Type B pancreatic cell (in vitro differentiated cells): ENCODE measurements at places on chromosomes 5 and 9. TPM values are rescaled to one million over a fixed set of nuclear protein-coding genes. Genes with fewer than 3 reads are reported as not detected.

DNA sequence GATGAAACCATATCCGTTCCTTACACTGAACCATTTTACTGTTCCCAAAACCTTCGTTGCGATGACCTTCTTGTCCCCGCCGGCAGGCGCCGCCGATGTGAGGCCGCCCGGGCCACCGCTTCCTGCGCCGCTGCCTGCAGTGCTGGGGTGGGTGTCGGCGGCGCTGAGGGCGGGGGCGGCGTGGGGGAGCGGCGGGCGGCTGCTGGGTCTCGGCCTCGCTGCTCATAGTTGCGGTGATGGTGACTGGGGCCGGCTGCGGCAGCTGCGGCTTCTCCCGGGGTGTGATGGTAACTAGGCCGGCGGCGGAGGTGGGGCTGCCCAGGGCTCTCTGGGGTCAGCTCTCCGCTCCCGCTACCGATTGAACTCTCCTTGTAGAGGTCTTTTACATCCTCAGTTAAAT lies 14.1 kb upstream of the OR2S2 start:
- no peak for DNase-seq

DNA sequence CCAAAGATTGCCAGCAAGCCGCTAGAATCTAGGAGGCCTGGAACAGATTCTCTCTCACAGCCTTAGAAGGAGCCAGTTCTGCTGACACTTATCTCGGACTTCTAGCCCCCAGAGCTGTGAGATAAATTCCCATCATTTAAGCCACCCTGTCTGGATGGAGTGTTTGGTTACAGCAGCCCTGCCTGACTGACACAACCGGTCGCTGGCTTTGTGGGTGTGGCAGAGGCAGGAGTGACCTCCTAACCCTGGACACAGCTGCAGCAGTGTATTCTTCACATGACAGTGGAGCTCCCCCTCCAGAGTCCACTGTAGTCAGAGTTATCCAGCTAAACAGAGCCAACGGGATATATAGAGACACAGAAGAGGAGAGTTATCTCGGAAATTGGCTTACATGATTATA lies 21.2 kb upstream of the IL17B start:
- no peak for DNase-seq

GRCh38 chr9:120915854-120916470 lies 10.6 kb downstream of the TRAF1 start:
- no peak for DNase-seq

DNA sequence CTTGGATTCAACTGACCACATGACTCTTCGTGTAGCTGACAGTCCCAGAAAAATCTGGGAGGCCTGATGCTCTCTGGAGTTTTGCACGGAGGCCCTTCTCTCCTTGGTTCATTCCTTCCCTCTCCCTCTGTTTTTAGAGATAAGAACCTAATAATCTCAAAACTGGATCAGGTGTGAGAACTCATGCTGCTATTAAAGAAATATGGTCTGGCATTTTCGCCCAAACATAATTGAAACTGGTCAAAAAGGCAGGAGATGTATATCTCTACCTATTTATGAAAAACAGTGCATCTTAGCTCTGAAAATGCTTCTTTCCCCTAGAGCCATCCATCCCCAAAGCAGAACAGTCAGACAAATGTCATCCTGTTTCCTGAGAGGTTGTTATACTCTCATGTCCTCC lies 397.5 kb downstream of the PRELID2 start:
- DNase-seq = no peak

GRCh38 chr9:119765632-119766175 lies 396.5 kb upstream of the BRINP1 start:
- DNase-seq = no peak

GRCh38 chr5:154363411-154363810 lies 82.4 kb upstream of the SAP30L start:
- DNase-seq = no peak

DNA sequence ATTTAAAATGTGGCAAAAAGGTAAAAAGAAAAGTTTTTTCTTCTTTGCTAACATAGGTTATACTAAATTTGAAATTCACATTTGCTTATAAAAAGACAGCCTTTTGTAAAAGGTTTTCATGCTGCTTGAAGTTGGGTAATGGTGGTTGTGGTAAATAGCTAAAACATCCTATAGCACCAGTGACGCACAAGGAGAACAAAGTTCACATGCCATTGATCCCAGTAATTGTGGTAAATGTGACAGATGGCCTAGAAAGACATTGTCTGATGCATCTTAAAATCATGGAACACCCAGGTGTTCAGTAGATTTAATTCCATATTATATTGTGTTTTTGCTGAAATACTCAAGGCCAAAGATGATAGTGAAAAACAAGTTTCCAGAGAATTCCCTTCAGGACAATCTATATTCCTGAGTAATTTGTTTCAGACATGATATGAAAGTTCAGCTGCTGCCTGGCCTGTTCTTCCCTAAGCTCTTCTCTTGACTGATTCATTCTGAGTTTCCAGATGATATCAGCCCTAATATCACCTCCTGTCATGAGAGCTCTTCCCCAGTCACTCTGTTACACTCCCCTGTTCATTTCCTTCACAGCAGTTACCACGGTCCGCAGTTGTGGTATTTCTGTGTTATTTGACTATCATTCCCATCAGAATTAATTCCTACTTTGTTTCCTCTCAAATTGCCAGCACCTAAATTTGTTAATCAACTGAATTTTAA lies 4.6 kb upstream of the FBXL17 start:
- DNase-seq = no peak

GRCh38 chr5:54313311-54314270 lies 3.2 kb upstream of the ARL15 start:
- no peak for DNase-seq

- DNase-seq = no peak
Measured at GRCh38 chr9:85344901-85345300, 396.9 kb downstream of the AGTPBP1 start.

- DNase-seq = no peak
Measured at GRCh38 chr9:86636519-86636918, 282.3 kb upstream of the TUT7 start.

DNA sequence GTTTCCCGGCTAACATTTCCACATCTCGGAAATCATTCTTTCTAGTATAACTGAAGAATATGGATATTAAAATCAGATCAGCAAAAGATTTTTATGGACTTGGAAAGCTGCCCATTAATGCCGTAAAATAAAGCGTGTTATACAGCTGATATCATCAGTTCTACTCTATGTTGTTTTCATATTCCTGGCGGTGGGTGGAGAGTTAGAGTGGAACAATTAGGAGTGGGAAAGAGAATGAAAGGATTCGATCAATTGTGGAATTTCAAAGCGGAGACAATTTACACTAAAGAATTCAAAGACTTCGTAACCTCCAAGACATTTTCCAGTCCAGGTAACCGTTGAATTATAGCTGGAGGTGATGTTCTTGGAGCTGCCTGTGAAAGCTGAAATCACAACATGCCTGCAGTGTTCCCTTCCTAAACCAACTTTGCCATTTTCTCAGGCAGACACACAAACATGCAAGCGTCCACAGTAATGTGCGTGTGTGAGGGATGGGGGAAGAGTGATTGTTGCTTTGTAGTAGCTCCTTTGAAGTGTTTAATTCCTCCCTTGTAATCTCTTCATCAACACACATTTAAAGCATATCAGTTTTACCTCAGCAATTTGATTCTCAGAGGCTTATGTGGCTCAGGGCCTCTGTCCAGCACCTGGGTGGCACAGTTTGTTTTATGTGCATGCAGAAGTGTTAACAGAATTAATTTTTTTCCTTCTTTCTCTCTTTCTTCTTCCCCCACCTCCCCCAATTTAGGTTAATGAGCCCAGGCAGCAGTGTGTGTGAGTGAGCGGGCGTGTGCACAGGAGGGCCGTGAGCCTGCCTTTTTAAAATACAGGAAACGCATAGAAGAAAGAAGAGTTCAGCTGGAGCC lies 544.1 kb downstream of the RAB3C start:
- DNase-seq = no peak

- no peak for DNase-seq
Measured at GRCh38 chr9:126482361-126483044, 131.2 kb upstream of the LMX1B start.

DNA sequence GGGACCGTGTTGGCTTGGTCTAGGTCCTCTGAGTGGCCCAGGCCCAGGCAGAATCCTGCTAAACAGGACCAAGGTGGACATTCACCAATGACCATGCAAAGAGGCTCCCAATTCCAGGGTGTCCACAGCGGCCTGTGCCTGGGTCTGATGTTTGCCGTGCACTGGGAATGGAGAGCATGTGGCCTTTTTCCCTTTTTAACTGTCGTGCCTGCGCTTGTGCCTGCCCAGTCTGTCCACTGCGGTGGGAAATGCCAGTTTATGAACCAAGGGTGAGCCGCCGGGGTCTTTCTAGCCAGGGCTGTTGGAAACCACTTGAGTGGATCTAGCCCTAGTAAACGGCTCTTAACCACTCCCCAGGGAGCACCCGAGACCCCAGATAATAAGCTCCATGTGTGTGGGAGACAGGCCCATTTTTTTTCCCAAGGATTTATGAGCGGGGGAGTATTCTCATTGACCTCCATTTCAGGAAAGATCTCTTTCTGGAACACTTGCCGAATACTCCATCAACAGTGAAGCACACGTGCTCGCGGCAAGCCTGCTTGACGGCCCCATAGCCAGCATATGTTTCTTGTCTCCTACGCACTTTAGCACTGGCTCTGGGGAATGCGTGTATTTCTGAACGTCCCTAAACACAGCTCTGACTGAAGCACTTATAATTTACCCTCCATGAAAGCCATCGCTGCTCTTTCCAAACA lies 93.2 kb upstream of the PHYKPL start:
- DNase-seq = no peak

DNA sequence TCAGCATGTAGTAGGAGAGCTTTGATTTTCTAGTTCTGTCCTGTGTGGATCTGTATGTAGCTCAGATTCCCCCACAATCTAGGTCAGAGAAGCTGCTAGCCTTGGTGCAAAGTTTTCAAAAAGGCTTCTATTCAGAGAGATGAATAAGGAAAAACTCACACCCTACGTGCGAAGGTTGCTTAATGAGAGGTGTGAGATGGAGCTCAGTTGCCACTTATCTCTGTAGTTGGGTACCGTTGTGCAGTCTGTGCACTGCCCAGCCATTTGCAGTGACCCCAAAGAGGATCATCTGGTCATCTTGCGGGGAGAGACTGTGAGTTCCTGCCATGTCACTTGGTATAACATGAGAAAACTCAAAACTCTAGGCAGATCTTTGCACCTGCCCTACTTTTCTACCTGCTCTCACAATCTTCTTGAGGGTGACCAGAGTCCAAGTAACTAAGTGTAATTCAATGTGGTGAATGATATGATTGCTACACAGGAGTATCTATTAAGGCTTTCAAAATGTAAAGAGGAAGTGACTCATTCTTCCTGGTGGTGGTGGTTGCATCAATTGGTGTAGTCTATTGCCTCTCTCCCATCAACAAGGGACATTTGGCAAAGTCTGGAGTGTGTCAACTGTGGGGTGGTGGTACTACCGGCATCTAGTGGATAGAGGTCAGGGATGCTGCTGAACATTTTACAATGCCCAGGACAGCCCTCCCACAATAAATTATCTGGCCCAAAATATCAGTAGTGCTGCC lies 65.2 kb downstream of the TMC1 start:
- DNase-seq = no peak

DNA sequence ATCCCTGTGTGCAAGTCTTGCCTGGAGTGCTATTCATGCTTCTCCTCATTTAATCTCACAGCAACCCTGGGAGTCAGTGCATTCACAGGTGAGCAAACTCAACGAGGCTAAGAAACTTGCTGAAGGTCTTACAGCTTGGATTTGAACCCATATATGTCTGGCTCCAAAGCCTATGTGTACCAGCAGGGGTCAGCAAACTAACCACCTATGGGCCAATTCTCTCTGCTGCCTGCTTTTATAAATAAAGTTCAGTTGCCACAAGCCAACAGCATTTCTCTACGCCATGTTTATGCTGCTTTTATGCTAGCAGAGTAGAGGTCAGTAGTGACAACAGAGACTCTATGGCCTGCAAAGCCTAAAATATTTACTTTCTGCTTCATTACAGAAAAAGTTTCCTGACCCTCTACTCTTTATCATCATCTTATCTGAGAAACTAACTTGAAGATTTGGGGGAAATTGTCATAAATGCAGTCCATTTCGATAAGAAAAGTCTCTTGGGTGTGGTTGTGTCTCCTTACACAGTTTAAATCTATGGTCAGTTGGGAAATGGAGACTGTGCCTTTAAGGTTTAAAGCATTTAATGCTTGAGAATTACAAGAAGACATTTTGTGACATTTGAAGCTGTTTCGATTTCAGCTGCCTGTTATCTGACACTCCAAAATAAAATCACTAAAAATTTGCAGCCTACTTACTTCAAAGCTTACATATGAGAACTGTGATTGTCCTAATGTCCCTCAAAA lies 137.7 kb downstream of the PRELID2 start:
- DNase-seq = no peak

- DNase-seq = no peak
Measured at GRCh38 chr9:122192914-122193525, 33.3 kb downstream of the MORN5 start.

- no peak for DNase-seq
Measured at GRCh38 chr5:39207345-39208045, 11.9 kb downstream of the FYB1 start.

DNA sequence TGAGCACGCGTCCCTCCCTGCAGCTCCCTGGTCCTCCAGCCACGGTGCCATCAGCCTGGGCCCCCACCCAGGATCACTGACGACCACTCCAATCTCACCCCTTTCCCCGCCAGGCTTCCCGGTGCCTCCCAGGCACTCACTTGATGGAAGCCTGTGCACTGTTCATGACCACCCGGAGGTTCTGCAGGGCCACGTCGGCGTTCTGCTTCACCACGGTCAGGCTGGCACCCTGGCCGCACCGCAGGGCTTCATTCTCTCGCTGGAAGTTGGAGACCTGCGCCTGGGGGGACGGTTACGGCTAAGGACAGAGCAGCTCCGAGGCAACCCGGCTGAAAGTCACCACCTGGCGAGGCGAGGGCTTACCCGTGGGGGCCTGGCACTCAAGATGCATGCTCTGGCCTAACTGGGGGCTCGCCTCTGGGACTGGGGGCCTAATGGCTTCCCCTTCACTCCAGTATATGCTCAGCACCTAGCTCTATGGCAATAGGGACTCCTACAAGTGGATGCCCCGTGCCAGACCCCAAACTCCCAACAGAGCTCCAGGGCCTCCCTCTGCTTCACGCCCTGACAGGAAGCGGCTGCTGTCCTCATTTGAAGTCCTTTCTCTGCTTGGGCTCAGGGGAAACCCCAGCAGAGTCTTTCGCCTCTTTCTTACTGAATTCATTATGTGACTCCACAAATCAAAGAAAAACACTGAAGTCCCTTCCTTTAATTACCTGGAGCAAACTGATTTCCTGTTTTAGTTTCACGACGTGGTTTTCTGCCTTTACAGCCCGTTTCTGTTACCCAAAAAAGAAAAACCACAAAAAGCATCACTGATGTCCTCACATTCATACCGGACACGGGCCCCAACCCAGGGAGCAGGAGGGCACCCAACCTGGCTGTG lies 4.2 kb upstream of the SNAPC4 start:
- no peak for DNase-seq

GARIN3 gene
- not detected in 2 replicates for total RNA-seq

SOX30 gene
- not detected in 2 replicates for total RNA-seq

FAT2 gene
- 0.80 and 1.5 TPM in 2 replicates for total RNA-seq

PCDHA10 gene
- 9.9 and 20.3 TPM in 2 replicates for total RNA-seq

PAPPA gene
- 1.2 and 11.0 TPM in 2 replicates for total RNA-seq

INSL6 gene
- total RNA-seq = not detected in 2 replicates

PCDHGA3 gene
- total RNA-seq = 0.27 and 2.3 TPM in 2 replicates
